Urothelium cell line (cell line): ENCODE measurements at places on chromosomes 1 and 21.

DNA sequence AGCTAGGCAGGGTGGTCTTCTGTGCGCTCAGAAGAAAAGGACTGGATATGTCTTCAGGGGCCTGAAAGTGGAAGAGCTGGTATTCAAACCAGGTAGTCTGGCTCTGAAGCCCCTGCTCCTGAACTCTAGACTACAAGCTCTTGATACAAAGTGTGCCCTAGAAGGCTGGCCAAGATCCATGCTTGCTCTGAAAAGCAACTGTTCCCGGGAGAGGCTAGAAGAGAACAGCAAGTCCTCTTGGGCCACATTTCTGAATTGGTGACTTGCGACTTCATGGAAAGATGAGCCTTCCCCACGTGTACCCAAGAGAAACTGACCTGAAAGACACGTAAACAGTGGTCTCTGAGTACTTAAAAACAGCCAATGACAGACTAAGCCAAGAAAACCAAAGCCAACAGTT lies 123.3 kb upstream of the GRIK3 start:
- DNase-seq, result no peak

GRCh38 chr1:203555511-203556046 lies 61.6 kb downstream of the OPTC start:
- no peak for DNase-seq

GRCh38 chr21:31531967-31532366 lies 127.5 kb upstream of the SOD1 start:
- DNase-seq, result no peak

DNA sequence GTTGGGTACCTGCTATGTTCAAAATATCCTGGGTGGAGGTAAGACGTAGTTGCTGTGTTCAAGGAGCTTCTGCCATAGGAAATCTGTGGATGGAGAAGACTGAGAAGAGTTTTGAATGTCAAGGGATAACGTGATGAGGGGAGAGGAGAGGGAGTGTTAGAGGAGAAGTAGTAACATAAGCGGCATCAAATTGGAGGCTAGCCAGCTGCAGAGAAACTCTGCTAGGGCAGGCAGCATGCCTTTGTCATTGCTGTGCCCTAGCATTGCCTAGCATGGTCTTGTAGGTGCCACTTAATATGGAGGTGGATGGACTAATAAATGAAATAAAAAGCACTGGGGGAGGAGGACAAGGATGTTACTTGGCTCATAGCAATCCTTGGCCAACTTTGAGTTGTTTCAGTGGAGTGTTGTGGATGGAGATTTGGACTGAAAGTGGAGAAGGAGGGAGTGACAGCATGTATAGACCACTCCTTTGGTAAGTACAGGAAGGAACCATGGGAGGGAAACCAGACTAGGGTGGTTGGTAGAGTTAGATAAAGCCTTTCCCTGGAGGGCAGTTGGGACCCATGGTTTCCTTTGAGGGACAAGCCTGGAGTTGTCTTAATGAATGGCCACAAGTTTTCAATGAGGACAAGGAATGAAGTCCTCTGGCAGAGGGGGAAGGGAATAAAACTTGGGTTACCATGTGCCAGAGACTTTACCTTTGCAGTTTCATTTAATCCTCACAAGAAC lies 6.3 kb downstream of the VANGL1 start:
- DNase-seq, result no peak

- DNase-seq, result no peak
These were observed 28.7 kb downstream of the PADI3 start for GRCh38 chr1:17277511-17278159.

- DNase-seq, result no peak
These were observed 48.9 kb upstream of the GOLT1A start for GRCh38 chr1:204262506-204263253.

GRCh38 chr1:230713915-230714764 lies at the start of gene AGT:
Gene AGT, minus strand, starts transcription at chr1:230714122. Its CDS starts 3,299 bp downstream, at chr1:230710823.
- peak; percentile 51 for DNase-seq

DNA sequence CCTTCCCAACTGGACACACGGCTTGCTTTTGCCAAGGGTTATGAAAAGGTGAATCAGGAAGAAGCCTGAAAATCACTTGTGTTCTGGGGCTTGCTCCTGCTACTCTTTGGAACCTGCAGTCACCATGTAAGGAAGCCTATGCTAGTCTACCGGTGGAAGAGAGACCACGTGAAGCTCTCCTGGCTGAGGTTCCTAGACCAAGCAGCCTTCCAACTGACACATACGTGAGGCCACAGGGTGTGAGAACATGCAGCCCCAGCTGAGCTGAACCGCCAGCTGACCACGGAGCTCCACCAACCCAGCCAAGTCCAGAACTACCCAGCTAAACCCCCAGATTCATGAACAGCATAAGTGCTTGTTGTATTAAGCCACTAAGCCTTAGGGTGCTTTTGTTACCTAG lies 72.8 kb upstream of the KRTAP19-8 start:
- no peak for DNase-seq

DNA sequence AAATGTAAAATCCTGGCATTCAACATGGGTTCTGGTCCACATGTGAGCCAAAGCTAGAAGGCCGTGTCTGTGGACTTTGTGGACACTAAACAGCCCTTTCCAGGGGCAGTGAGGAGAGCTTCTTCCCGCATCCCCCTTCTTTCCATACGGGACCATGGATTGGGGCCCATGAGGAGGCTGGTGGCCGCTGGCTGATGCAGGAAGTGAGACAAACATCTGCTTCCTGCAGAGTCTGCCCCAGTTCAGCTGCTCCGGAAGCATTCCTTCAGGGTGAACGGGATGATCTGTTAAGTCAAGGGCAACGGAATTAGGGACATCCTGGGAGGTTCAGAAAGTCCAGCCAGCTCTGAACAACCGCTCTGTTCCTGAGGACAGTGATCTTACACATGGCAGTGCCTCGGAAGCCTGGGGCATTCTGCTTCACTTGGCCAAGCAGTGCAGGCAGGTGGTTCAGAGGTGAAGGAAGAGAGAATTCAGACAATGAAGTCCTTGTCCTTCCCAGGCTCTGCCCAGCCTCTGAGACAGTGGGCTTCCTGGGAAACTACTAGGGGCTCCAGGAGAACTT lies 1.5 kb downstream of the CA6 start:
- DNase-seq, result no peak

DNA sequence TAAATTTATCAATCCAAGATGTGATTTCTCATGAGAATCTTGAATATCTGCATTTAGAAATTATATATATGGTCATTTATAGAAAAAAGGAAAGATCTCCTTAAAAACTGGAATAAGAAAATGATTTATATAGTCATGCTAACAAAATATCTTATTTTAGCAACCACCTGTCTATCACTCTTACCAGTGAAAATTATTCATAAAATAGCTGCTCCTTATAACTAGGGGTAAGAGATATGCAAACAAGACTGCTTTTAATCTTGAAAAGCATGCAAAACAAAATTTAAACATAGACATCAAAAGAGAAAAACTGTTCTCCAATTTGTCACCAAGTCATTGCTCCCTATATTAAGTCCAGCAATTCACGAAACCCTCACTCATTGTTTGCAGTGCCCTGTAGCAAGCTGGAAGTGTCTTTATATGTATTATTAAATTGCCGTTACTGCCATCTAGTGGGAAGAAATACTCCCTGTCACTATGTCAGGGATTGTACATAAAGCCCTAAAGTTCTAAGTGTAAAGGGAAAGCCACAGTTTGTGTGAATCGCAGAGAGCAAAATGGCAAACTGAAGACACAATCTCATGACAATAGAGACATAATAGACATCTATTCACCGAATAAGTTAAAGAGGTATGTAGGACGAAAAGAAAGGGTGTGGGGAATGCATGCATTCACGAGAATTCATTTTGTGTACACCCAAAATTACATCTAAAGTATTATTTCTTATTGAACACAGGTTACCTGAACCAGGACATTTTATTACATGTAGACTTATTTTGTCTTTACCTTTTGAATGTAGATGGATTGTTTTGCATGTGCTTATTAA lies 600.5 kb downstream of the USP25 start:
- peak; percentile 34 for DNase-seq

DNA sequence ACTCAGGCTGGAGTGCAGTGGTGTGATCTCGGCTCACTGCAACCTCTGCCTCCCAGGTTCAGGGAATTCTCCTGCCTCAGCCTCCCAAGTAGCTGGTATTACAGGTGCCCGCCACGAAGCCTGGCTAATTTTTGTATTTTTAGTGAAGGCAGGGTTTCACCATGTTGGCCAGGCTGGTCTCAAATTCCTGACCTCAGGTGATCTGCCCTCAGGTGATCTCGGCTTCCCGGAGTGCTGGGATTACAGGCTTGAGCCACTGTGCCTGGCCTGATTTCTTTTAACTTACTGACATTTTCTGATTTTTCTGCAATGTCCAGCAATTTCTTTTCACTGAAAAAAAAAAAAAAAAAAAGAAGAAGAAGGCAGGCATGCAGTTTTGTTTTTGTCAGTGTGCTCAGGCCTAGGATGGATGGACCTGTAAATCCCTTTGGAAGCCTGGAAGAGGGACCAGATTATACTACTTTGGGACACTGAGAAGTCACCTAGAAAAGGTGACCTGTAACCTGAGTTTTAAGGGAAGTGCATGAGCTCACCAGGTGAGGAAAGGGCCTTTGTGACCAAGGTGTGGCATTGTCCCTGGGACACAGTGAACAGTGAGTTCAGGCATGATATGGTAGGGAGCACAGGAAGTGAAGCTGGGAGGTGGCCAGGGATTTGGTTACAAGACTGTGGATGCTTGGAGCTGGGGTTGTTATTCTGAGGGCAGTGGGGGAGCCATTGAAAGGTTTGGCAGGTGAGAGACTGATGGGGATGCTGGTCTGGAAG lies 2.7 kb upstream of the TMEM61 start:
- DNase-seq, result no peak

GRCh38 chr1:232596666-232597303 lies 33.1 kb downstream of the SIPA1L2 start:
- no peak for DNase-seq

GRCh38 chr1:83060651-83061390 lies 938.1 kb downstream of the TTLL7 start:
- no peak for DNase-seq

DNA sequence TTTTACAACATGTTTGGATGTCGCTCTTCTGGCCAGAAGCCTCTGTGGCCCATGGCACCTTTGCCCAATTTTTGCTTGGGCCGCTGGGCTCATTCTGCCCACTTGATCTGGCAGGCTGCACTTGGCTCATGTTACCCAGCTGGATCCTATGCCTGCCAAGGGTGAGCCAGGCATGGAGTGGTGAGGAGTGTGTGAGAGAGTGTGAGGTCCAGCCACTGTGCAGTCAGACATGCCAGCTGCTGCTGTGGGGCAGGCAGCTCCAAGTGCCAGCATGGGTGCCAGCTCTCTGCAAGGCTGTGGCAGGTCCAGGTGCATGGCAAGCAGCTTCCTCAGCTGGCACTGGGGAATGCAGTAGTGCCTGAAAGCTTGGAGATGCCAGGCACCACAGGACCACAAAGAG lies 71.0 kb downstream of the EBNA1BP2 start:
- DNase-seq, result no peak

GRCh38 chr1:50476800-50477199 lies 53.6 kb upstream of the DMRTA2 start:
- no peak for DNase-seq

DNA sequence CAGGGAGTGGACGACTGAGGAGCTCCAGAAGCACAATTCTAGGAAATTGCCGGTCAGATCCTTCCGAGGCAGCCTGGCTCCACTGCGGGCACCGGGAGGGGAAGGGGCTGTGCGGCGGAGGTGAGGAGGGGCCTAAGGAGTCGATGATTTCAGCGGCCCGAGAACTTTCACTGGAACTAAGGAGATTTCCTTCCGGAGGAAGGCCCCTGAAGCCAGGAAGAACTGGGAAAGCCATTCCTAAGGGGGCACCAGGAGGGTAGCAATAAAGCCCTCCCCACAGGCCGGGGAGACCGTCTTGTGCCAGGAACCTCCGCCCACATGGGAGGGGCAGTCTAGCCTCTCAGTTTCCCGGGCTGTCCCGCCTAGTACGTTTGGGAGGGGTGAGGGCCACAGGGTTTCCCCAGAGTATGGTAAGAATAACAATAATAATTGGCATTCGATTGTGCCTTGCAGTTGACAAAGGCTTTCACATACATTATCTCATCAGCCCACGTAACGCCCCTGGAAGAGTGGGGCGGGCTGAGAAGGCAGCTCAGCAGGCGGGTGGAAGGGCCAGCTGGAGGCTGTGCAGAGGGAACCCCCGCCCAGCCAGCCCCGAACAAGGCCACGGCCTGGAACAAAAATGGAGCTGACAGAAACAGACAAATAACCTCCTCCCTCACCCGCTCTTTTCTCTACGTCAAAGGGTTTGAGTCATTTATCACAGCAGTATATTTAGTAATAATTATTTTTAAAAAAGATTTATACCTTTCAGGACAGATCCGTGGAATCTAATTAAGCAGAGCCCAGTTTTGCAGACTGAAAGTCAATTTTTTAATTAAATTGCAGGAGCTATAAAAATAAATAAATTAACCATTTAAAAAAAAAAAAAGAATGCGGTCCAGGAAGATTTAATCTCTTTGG lies 19.8 kb downstream of the NPR1 start:
- no peak for DNase-seq

GRCh38 chr1:246795906-246796694 lies 71.9 kb downstream of the SCCPDH start:
- DNase-seq, result no peak

DNA sequence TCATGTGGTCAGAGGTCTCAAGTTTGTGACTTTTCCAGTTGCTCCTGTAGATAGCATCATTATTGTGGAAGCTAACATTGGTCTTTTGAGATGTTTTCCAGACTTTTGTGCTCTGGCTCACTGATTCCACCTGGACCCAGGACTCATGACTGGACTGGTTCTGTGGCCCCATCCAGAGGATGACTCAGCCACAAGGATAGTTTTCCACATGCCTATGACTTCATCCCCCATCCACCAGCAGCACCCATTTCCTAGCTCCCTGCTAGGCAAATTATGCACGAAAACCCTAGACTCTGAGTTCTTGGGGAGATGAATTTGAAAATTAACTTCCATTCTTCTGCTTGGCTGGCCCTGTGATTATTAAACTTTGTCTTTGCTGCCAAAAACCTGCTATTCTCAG lies 949.3 kb downstream of the MRPL39 start:
- DNase-seq, result peak; percentile 8

DNA sequence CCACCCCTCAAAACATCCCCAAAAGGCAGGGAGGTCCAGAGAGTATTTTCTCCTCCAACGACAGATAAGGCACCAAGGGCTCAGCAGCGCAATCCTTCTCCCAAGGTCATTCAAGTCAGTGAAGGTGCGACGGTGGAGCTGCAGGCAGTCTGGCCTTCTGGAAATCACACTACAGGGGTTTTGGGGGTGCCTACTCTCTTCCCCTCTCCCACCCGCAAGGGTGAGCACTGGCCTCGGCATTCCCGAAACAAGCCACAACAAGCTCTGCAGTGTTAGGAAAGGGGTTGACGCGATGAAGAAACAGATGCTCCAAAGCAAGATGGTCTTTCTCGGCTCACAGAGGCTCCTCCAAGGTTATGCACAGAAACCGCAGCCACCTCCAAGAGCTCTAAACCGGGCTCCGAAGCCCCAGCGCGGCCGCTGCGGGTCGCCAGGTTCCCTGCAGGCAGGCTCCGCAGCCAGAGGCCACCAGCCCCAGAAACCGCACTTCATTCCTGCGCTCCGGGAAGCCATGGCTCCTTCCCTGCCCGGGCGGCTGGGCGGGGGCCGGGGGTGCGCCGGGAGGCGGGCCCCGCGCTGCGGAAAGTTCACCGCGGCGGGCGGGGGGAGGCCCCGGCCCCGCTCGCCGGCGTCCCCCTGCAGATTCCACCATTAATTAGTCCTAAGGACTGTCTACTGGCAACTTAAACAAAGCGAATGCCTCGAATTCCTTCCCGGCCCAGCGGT lies 1.1 kb downstream of the LUZP1 start:
- DNase-seq, result peak; percentile 66
